ENCODE measurements at places on chromosomes 3 and 15.

GRCh38 chr15:53472883-53473282 is 286.6 kb downstream of the WDR72 start:
- DNase-seq: no peak

GRCh38 chr3:123540285-123540684 is 44.6 kb downstream of the HACD2 start:
- no peak for DNase-seq

GRCh38 chr15:61518191-61518950 is 289.3 kb upstream of the RORA start:
- DNase-seq: no peak

GRCh38 chr15:98292442-98293240 is 332.1 kb downstream of the ARRDC4 start:
- peak; percentile 43 for DNase-seq

DNA sequence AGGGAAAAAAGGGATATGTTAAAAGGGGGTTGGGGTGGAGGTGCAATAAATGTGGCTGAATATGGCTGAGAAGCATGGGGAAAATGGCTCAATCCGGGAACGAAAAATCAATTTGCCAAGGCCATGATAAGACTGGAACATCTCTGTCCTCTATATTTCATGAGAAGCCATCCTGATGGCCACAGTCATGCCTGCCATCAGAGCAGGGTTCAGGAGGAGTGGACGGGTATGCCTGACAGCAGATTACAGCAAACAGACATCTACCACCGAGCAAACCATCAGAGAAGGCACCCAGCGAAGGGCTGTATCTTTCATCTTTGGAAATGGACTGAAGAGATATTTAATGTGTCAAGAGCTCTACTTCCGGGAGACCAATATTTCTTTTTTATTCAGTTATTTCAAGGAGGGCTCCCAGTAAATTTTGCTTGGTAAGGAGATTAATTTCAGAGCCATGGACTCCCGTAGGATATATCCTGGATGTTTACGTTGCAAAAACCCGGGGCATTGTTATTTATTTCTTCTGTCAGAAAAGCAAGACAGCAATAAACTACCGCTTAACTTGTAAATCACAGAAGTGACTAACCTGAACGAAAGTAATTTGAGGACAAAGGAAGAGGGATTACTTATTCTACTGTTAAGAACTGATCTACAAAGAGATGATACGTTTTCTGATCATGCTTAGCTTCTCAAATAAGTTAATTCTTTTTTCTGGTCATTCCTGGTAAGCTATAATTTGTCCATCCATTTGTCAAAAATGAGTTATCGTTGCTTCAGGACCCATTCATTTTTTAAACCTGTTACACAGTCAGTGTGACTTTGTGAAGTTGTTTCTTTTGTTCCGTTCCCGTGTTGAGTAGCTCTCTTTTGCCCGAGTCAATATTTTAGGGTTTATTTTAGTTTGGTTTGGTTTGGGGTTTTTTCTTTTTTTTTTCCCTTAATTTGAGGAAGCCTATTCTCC is 80.6 kb upstream of the CHD2 start:
- DNase-seq: no peak

GRCh38 chr15:39581793-39582285 is 960 bp downstream of the THBS1 start:
- DNase-seq: peak; percentile 75

- no peak for DNase-seq
Observed at GRCh38 chr3:71893122-71893521, 108.2 kb upstream of the PROK2 start.

DNA sequence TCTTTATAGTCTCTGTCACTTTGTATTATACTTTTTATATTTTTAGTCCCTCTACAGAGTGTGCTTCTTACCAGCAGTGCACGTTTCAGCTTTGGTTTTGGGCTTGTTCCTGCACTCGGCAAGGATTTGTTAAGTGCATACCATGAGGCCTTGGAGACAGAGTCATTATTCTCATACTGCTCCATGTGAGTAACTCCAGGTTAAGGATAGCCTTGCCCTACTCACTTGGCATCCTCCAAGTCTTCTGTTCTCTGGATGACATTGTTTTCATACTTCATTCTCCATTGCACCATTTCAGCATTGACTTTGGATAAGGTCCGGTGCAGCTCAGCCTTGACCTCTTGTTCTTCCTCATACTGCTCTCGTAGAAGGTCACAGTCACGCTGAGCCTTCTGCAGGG is 96.4 kb downstream of the MYH15 start:
- no peak for DNase-seq

GRCh38 chr3:133448478-133449122 is 48.7 kb downstream of the BFSP2 start:
- no peak for DNase-seq

GRCh38 chr15:60396100-60396499 is 1.7 kb downstream of the ANXA2 start:
- DNase-seq: no peak

DNA sequence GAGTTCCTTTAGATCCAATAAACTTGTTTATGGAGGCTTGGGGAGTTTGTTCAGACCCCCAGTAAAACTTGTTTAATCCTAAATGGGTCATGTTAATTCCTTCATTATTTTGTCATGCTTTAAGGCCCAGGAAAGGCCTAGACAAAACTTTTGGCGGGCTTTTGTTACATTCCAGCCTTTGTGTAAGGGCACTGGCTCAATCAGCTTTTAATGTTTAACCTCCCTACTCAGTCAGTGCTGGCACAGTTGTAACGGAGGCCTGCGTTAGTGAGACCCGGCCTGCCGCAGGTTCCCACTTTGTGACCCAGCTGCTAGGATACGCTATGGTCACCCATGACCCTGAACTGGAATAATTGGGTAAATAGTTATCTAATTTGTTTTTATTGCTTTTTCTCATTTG is 59.2 kb downstream of the OXSM start:
- DNase-seq: no peak

DNA sequence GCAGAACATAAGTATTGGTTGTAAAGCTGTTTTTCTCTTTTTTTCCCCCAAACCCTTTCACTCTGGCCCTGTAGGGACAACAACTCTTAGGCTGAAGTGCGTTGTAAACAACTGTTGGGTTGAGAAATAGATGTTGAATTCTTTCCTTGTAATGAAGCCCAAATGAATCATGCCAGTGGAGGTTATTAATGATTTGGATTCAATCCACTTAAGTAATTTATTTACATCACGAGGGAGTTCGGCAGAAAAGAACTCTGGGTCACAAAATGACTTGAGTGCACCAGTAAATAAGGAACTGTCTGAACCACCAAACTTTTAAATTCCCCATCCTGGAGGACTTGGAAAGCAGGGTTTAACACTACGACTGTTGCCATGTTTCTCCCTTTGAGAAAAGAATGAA is 218.9 kb downstream of the PDZRN3 start:
- no peak for DNase-seq

- DNase-seq: no peak
Observed at GRCh38 chr15:87631775-87632174, 624.8 kb downstream of the NTRK3 start.

- DNase-seq: no peak
Observed at GRCh38 chr15:82894971-82895520, 57.5 kb downstream of the HOMER2 start.

- DNase-seq: no peak
Observed at GRCh38 chr3:78268716-78269668, 1229.1 kb downstream of the ROBO2 start.

GRCh38 chr3:126522363-126522788 is 1.6 kb upstream of the CHST13 start:
- peak; percentile 51 for DNase-seq

GRCh38 chr3:83913381-83913780 is 1045.4 kb upstream of the CADM2 start:
- DNase-seq: no peak
